ENCODE measurements at places on chromosomes 6 and 20. TPM values are rescaled to one million over a fixed set of nuclear protein-coding genes. Genes with fewer than 3 reads are reported as not detected.

DNA sequence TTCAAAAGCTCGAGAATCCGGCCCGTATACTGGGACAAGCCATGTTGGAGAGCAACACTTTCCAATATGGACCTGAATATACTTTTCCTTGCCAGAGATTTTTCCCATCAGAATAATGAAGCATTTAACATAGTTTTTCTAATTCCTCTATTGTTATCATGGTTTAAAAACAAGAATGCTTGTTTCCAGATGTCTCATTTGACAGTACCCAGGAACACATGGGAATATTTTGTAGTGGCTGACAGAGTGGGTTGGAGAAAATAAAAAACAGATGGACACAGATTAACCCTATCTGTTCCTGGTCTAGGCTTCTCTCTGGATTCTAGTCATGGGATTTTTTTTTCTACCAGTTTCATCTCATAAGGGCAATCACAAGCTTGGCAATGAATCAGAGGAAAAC is 164.8 kb upstream of the CEP162 start:
- DNase-seq, result no peak

GRCh38 chr20:53413186-53413631 is 180.4 kb downstream of the ZNF217 start:
- peak; percentile 50 for DNase-seq

DNA sequence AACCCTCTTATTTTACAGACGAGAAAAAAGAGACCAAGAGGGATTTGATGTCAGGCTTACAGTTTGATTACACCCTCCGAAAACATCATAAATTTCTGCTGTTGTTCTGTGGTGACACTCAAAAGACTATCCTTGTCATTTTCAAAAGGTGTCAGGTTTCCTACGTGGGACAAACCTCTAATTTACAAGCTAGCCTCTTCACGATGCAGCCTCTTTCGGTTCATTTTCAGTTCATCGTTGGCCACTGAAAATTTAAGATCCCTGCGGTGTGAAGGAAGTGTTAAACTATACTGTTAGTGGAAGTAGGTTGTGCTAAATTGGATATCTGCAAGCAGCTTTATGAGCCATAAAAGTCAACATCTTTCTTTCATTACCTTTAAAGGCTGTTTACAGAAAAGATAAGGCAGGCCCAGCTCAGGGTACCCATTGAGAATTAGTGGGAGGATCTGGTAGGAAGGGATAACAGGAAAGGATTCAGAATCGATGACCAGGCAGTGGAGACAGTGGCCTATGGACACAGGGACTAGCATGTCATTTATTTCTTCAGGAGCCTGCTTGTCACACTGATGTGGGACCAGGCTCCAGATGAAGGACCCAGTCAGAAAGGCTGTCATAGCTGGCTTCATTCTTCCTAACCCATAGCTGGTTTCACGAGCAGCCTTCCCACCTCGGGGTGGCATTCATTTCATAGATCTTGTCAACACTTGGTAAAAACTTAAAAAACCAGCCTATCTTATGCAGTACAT is 329.1 kb upstream of the SOX4 start:
- no peak for DNase-seq

MAP7 gene
- 35.5 TPM for total RNA-seq

Data from HCT116 (cell line).